ENCODE measurements at places on chromosomes 2 and 18.

GRCh38 chr2:177273408-177273807 is 8.9 kb upstream of the NFE2L2 start:
- no peak for DNase-seq

GRCh38 chr18:62249478-62250097 is 62.5 kb downstream of the RELCH start:
- peak; percentile 64 for DNase-seq

DNA sequence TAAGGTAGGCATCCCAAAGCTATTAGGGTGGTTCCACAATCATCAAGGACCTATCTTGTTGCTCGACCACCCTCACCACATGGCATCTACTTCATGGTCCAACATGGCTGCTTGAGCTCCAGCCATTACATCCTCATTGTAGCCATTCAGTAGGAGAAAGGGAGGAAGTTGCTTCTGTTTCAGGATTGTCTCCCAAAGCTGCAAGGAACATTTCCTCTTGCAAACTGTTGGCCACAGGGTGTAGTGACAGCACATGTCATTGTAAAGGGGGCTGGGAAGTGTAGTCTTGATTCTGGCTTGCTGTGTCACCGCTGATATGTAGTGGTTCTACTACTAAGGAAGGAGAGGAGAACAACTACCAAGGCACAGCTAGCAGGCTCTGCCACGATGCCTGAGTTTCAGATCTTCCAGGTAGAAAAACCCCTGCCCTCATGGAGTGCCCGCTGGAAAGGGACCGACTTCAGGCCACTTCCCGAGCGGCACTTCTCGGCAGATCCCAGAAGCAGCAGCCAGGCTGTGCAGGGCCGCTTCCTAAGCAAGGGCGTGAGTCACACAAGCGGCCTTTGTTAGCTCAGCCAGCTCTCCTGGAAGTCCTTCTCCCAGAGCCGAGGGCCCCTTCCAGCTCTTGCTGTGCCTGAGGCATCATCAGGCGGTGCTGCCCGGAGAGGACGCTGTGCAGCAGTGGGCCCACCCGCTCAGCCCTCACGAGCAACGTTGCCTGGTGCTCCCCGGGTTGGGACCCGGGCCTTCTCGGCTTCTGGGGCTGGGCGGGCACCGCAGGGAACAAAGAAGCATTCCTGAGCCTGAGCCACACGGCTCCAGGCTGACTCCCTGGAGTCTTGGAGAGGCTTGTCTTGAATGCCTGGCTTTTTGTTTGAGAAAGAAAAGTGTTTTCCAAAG is 58.2 kb downstream of the HS6ST1 start:
- DNase-seq, result no peak

DNA sequence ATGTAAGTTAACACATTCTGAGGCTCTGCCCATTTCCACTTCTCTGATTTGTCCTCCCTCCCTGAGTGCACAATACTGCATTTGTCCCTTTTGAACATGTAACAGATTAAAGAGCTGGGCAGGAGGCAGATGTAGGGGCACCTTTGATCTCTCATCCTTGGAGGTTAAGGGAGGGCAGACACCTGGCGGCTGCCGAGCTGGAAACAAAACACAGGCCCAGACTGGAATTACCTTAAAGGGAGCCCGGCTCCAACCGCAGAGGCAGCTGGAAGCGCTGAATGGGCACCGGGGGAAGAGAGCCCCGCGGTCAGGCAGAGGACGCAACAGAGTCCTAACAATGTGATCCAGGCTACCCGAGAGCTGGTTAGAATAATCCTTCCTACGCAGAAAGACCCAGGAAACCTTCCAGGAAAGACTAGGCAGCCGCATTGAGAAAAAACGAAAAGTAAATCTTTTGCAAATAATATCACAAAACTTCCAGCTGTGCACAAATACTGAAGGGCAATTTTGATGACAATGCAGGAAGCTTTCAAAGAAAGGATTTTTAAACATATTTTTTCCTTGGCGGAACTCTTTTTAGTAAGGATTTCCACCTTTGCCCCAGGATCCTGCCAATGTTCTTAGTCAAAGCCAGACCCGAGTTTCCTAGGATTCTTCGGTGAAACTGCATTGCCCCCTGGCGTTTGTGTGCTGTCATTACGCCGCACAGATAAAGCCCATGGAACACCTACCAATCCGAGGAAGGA is 216.0 kb downstream of the TGIF1 start:
- DNase-seq, result peak; percentile 66

- no peak for DNase-seq
Measured at GRCh38 chr2:216590780-216591179, 42.4 kb upstream of the IGFBP2 start.

DNA sequence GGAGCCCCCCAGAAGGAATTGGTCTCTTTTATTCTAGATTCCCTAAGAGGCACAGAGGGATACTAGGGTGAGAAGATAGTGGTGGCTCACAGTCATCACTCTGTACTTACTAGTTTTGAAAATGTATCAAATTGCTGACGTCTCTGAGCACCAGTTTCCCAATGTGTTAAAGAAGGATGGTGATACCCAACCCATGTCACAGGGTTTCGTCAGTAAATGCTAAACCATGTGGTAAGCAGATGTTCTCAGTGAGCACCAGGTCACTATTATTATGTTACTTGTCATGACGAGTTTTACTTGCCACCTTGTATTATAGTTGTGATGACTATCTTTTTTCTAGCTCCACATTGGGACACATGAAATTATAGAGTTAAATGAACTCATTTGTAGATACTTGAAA is 54.7 kb downstream of the NEDD4L start:
- DNase-seq, result no peak

DNA sequence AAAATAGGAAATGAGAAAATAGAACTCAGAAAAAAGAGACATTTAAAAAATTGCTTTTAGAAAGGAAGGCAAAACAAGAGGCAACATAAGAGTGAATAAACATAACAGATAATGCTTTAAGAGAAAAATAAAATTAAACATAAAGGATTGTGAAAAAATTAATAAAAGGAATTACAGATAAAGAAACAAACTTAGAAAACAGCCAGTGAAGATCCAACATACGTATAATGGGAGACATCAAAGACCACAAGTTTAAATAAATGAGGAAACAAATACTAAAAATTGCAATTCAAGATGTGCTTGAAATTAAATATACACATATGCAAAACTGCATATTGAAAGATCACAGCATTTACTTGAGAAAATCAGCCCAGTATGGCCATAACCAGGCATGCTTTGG is 448.9 kb downstream of the NBAS start:
- DNase-seq, result no peak

DNA sequence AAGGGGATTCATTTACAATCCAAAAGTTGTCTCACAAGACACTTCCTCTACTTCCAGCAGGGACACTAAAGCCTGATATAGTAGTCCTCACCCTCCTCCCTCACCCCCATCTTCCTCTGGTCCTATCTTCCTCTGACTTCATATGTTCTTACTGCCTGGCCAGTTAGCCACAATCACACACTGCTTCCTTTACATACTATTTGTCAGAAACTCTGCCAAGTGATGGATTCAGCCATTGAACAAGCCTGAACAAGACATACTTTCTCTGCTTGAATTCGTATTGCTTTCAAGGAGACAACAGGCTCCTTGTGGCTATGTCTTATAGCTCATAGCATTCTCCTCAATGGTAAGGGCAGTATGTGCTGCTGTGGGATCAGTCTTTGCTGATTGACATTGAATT is 672.2 kb downstream of the BCL11A start:
- no peak for DNase-seq
